Astrocyte of the cerebellum (primary cell): ENCODE measurements at places on chromosomes 6 and 20.

- DNase-seq, result peak; percentile 96
These were observed 20.0 kb upstream of the NFATC2 start for GRCh38 chr20:51562332-51563173.

DNA sequence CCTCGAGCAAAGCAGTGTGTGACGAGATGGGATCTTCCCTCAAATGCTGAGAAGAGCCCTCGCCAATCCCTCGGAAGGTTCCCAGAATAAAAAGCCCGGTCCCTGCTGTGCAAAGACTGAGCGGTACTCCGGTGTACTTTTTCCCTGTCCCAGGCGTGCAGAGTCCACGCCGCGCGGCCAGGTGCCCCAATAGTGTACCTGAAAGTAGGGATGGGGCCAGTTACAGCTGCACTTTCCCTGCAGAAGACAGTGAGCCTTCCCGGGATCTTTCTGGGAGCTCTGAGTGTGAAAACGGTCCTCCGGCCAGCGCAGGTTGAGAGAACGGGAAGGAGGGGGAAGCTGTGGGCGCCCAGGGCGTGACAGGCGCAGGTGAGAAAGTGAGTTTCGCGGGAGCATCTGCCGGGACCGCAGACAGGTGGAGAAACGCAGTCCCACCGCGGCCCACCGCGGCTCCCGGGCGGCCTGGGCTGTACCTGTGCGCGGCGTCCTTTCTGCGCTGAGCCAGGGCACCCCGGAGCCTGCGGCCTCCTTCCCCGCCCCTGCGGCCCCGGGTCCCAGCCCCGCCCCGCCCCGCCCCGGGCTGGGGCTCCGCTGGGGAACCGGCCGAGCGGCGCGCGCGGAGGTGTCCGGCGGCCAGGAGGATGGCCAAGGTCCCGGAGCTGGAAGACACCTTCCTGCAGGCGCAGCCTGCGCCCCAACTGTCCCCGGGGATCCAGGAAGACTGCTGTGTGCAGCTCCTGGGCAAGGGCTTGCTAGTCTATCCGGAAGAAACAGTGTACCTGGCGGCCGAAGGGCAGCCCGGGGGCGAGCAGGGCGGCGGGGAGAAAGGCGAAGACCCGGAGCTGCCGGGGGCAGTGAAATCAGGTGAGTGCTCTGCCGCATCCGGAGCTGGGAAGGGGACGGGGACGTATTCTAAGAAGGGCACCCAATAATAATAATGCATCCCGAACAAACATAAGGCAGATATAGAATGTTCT, at the start of gene RFX6:
Gene RFX6 (plus strand): TSS at position 608 of the 977 bp plus-strand sequence. CDS start 34 bp downstream, at position 642.
- DNase-seq, result no peak

DNA sequence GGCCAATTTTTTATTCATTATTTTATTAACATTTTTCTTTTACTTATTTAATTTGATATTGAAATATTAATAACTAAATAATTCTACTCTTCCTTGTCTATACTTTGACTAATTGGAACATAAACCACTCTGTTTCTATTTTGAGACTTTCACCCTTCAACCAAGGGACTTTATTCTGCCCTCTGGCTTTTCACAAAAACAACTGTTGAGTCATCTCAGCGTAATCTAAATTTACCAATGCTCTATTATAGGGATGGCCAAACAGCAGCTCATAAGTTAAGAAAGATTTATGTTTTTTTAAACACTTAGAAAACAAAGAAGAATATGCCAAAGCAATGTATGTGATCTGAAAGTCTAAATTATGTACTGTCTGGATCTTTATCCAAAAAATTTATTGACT, 46.7 kb downstream of the DOP1A start:
- no peak for DNase-seq

DNA sequence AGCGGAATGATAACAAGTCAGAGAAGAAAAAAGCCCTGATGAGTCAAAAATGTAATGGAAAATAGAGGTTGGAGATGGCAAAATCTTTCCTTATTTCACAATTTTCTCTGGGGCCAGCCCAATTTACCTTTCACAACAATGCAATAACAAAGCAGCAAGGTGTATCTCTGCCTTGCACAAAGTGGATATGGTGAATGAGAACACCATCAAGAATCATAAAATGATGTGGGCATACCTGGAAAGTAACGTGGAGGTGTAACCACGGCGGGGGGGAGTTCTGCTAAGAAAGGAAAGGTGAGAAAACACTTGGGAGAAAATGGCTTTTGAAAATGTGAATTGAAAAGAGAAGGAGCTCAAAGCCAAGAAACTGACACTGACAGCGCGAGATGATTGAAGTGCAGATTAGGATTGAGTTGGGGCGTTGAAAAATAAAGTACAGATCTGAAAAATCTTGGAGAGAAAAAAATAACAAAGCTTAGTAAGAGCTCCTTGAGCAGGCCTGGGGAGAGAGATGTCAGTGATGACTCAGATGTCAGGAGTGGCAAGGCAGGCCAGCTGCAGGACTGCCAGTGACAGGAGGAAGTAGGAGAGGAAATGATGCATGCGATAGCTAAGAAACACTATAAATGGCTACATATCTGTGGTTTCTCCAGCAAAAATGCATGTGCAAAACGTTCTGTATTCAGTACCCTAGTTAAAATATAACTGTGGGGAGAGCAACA, 26.2 kb downstream of the ARHGAP18 start:
- peak; percentile 92 for DNase-seq

DNA sequence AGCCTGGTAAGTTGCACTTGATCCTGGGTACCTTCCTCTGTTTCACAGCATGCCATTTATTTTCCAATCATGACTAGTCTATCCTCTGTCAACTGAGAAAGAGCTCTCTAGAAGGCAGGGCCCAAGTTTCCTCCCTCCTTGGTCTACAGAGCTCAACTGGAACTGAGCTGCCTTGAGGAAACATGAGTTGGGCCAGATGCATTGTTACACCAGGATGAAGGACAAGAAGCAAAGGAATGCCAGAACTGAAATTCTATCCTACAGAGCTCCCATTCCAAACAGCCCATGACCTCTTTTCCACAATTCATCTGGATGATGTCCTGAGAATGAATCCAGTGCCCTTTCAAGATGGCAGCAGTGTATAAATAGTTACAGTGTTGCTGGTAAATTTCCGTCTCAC, 66.7 kb upstream of the E2F3 start:
- no peak for DNase-seq

DNA sequence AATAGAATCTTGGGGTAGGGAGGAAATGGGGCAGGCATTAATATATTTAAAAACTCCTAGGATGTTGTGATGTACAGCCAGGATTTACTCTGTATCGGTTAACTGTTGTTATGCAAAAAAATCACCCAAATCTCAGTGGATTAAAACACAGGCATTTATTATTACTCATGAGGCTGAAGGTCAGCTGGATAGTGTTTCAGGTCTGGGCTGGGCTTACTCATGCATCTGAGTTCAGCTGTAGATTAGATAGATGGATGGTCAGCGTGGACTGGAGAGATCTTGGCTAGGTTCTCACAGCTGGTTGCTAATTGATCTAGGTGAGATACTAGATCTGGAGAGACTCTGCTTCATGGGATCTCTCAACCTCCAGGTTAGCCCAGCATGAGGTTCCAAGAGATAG, 131.4 kb downstream of the BTBD3 start:
- DNase-seq, result no peak

- DNase-seq, result no peak
These were observed 11.0 kb downstream of the SULF2 start for GRCh38 chr20:47774131-47774777.

- DNase-seq, result no peak
These were observed 54.4 kb upstream of the ZNF337 start for GRCh38 chr20:25750765-25751696.

GRCh38 chr6:4775494-4776130, 592 bp upstream of the CDYL start:
- no peak for DNase-seq

DNA sequence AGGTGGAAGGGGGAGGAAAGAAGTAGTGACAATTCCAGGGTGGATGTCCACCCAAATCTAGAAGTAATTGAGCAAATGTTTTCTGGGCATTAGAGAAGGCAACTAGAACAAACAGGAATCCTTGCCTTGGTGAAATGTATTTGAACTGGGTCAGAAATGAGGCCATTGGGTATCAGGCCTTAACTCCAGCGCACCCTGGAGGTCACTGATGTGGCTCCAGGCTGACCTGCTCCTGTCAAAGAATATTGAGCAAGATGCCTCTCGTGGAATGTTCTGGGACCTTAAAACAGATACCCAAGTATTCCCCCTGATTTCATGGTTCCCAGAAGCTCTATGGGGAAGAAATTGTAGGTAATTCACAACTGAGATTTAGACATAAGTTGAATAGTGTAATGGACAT, 6.9 kb downstream of the HLA-DPB1 start:
- no peak for DNase-seq

DNA sequence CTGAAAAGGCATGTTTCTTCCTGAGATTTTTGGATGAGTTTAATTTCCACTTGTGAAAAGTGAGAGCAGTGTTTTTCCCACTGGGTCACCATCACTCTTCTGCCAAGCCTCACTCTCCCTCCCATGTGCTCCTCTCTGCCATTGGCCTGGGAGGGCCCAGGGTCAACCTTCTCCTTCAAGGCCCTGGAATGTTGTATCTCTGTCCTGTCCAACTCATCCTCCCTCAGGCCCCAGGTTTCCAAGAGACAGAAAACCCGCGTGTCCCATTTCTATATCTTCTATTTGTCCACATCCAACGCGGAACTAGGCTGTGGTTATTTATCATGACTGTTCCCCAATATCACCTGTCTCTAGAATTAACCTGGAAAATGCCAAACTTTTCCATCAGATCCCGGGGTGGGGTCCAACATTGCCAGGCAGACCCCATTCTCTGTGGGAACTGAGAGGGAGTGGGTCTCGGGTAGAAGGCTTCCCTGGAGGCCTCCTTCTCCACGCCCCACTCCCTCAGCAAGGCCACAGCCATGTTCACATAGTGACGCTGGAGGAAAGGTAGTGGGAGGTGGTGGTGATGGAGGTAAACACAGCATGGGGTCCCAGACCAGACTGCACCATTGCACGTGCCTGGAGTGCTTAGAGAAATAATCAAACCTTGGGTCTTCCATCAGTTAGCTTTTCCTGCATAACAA, 173.5 kb downstream of the SCP2D1 start:
- DNase-seq, result no peak

DNA sequence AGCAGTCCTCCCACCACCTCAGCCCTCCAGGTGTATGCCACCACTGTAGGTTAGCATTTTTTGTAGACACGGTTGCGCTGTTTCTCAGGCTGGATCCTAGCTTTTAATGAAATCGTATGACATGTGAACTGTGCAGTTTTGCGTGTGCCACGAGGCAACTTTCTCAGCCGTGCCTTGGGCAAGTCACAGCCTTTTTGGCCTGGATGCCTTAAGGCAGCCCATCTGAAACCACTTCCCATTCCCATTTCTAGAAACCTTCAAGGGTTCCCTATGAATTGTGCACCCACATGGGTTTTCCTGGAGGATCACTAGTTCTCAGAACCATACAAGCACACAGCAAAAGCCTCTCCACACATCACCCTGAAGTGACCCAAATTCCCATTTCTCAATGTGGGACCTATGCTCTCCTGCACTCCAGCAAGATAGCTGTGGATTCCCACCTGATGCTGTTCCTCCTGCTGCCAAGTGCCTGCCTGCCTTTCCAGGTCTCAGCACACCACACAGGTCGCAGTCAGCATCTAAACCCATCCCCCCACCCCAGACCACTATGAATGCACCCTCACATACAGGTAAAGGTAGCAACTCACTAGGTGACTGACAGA, 28.9 kb downstream of the SNX5 start:
- no peak for DNase-seq

- no peak for DNase-seq
These were observed 299.7 kb downstream of the PLCB1 start for GRCh38 chr20:8431538-8432434.

- DNase-seq, result no peak
These were observed 172.2 kb downstream of the AIG1 start for GRCh38 chr6:143232849-143233248.

DNA sequence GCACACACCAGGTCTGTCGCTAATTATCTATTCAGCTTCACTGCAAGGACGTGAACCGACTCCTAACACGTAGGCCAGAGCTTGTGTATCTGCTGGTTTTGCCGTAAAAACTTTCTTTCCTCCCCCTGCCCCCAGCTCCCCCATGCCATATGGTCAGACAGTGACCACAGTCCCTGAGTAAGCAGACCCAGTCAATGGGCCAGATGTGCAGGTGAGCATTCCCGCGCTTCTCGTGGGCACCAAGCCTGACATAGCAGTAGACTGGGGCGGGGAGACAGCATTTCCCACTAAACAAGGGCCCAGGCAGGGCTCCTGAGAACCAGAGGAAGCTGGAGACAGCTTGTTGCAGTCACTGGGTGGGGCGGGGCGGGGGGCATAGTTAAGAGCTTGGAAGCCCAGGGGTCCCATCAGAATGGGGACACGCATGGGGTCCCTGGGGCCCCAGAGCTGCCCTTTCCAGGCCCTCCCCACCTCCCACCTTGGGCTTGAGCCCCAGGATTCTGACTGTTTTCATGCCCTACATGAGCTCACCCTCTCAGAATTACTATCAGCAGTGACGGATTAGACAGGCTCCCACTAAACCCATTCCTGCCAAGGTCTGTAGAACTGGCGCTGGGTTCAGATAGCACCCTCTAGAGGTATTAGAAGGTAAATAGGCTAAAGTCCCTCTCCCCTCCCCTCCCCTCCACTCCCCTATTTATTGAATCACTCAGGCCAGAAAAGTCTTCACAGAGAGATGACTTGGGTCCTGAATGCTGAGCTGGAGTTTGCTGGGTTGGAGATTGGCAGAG, 51.8 kb downstream of the CDH26 start:
- no peak for DNase-seq

DNA sequence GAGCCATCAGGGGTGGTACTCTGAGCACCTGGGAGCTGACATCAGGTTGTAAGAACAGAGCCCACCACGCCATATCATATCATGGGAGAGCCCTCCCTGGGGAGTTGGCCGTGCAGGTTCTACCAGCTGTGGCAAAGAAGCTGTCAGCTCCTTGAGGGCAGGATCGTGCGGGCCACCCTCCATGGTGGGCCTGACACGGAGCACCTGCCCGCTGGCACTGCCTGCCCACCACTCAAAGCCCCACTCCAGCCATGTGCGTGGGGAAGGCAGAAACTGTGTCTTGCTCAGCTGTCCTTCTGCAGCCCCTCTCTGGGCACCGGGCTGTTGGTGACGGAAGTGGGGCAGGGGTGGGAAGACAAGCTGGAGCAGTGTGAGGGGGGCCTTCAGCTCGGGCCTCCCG, 14.3 kb downstream of the PRPH2 start:
- no peak for DNase-seq

DNA sequence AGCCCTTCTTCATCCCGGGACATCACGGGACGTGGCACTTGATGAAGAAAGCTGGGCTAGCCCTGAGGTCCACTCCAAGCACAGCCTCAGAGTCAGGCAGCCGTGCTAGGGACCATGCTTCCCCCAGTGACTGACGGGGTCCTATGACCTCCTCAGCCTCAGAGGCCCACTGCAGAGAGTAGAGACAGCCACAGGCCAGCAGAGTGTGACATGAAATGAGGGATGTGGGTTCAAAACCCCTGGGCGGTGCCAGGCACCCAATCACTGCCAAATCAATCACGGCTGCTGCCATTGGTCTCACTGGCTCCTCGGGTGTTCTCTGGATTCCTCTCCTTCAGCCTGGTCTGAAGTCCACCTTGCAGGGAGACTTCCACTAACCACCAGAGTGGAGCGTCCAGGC, 197.7 kb upstream of the CDH4 start:
- no peak for DNase-seq

- no peak for DNase-seq
These were observed 4.8 kb upstream of the SOBP start for GRCh38 chr6:107485157-107485556.
